ENCODE measurements at places on chromosomes 7 and 10. TPM values are rescaled to one million over a fixed set of nuclear protein-coding genes. Genes with fewer than 3 reads are reported as not detected.

The OR2A42 gene
- total RNA-seq, result not detected

DNA sequence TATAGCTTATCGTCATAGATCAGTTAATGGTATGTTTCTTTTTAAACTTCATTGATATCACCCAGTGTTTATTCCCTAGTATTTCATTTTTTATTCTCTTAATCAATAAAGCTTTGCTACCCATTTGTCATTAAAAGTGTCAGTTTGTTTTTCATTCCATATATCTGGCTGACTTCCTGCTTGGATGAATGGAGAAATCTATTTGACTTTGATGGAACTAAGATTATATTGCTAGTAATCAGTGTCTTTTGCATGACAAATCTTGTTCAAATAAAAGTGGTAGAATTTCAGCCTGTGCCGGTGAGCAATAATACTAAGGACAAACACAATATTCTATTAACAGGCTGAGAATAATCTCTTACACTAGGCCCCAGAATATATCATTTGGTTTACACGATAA is 203.3 kb downstream of the SEC23IP start:
- no peak for DNase-seq

GRCh38 chr10:15879058-15879457 is 18.8 kb upstream of the MINDY3 start:
- no peak for DNase-seq

DNA sequence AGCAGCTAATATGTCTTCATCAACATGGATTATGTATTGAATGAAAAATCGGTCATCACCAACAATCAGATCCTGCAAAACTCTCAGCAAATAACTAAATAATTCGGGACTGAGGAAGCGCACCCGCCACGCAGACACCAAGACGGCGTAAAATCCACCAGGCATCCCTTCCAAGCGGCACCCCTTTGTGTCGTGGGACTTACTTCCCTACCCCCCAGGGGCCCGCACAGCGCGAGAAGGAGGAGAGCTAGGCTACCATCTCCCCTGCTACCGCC is 721 bp downstream of the ARL3 start:
- no peak for DNase-seq

DNA sequence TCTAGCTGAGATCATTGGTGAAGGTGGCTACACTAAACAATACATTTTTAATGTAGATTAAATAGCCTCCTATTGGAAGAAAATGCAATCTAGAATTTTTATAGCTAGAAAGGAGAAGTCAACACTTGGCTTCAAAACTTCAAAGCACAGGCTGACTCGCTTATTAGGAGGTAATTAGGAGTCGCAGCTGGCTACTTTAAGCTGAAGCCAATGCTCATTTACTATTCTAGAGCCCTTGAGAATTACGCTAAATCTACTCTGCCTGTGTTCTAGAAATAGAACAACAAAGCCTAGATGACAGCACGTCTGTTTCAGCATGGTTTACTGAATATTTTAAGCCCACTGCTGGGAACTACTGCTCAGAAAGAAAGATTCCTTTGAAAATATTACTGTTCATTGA is 101.6 kb upstream of the EEPD1 start:
- DNase-seq, result no peak

- peak; percentile 85 for DNase-seq
Measured at GRCh38 chr10:100986952-100987684, at the start of the genes MRPL43 and TWNK. Gene MRPL43, minus strand, starts transcription at chr10:100987497. Its CDS starts 54 bp downstream, at chr10:100987443. Gene TWNK, plus strand, starts transcription at chr10:100987543. Its CDS starts 668 bp downstream, at chr10:100988211.

- DNase-seq, result peak; percentile 91
Measured at GRCh38 chr7:100965723-100966541, 3.4 kb upstream of the MUC12 start.

DNA sequence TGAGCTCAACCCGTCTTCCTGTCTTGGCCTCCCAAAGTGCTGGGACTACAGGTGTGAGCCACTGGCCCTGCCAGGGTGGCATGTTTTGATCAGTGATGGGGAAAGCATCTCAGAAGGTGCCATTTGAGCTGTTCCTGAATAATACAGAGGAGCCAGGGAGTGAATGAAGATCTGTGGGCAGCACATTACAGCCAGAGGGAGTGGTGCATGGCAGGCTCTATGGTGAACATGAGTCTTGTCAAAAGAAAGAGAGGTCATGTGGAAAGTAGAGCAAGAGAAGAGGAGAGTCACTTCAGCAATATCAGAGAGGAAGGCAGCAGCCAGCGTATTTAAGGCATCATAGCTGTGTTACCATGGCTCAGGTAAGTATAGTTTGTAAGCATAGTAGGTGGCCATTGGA is 275.7 kb upstream of the LRGUK start:
- no peak for DNase-seq

- DNase-seq, result no peak
Measured at GRCh38 chr7:42945821-42946626, 13.8 kb downstream of the MRPL32 start.

DNA sequence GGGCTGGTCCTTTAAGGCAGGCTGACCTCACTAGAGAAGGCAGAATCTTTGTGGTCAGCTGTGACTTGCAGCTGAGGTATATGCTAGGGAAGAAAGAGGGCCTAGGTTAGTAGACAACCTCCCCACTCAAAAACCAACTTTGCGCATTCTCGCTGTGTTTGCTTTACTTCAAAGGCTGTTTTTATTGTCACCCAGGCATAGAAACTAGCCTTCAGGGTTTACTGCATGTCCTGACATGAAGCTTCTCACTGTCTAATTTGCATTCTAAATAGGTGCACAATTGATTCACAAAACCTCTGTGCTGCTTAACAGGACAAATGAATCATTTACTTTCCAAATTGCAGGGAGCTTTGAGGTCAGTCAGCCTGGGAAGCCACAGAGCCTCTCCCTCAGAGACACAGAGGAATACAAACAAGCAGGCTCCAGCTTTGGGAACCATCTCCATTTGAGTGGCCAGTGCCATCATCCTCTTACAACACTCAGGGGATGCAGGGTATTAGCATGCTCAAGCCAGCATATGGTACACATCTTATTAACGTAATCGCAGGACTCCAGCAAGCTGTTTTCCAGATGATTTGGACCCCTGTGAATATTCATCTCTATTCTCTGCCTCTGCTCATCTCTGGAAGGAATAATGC is 596.4 kb upstream of the GHITM start:
- DNase-seq, result no peak

- no peak for DNase-seq
Measured at GRCh38 chr7:81721437-81721836, 48.4 kb downstream of the HGF start.

The SPDYE2B gene
- not detected for total RNA-seq

GRCh38 chr10:116385994-116386809 is 41.4 kb upstream of the PNLIPRP3 start:
- DNase-seq, result no peak

The PON1 gene
- 0.35 TPM for total RNA-seq

The GIMAP1 gene
- 1.2 TPM for total RNA-seq

DNA sequence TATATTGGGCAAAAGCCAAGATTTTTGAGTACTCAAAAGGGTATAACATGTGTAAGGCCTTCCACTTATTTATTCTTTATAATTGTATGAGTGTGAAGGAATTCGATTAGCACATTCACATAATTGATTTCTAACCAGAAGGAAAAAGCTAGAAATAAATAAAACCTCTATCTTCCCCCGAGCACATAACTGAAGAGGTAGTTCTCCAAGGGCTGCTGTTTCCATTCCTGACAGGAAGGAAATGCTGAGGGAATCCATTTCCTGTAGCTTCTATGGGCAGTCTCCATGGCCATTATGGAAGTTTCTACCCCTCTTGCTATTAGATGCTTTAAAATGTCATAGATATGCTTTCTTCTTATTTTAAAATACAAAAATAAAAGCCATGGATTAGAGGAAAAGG is 70.5 kb upstream of the ABCB5 start:
- DNase-seq, result no peak

- DNase-seq, result no peak
Measured at GRCh38 chr7:89002981-89003956, 207.7 kb upstream of the TEX47 start.

The KLF14 gene
- 0.31 TPM for total RNA-seq

DNA sequence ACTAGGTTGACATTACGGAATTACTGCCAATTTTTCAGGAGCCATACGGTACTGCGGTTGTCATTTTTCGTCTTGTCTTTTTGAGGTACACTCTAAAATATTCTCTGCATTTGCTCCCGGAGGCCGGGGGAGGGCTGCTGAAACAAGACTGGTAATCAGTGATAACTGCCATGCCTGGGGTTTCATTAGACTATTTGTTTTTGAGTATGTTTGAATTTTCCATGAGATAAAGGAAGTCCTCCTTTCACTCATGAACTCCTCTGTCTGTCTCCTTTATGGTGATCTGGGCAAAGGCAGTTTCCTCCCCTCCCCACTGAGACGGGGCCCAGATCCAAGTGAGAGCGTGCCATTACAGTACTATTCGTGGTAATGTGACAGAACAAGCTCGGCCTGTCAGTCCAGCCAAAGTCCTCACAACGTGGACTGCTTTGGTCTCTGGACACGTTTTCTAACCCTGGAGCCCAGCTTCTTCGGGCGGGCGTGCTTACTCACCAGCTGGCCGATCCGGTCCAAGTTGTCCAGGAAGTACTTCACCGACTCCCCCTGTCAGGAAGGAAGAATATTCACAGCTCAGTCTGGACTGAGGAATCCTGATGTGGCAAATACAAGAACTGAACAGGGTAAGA is 45.1 kb downstream of the AMZ1 start:
- no peak for DNase-seq

The CFAP69 gene
- 2.8 TPM for total RNA-seq

- DNase-seq, result no peak
Measured at GRCh38 chr10:112519133-112519761, 72.2 kb downstream of the VTI1A start.

DNA sequence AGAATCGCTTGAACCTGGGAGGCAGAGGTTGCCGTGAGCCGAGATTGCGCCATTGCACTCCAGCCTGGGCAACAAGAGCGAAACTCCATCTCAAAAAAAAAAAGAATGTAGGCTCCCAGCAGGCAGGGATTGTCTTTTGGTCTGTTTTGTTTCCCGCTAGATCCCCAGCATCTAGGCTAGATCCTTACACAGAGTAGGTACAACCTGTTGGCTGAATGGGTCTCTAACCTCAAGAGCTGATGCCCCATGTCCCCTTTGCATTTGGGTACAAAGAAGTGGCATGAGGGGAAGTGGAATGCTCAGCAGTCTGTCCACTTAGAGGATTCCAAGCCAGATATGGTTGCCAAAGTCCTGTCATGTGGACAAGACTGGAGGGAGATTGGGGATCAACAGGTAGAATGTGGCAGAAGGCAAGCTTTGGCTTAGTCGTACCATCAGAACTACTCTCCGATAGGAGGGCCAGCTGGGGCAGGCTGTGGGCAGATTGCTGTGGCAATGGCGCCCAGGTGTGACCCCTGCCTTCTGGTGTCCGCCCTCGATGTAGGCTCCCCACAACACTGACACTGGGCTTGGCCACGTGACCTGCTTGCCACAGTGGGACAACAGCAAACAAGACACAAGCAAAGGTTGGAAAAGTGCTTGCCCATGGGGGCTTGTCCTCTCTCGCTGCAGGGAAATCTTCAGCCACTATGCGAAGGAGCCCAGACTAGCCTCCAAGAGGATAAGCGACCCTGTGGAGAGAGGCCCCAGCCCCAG is 21.4 kb downstream of the LEP start:
- DNase-seq, result no peak

The UTF1 gene
- total RNA-seq, result not detected

DNA sequence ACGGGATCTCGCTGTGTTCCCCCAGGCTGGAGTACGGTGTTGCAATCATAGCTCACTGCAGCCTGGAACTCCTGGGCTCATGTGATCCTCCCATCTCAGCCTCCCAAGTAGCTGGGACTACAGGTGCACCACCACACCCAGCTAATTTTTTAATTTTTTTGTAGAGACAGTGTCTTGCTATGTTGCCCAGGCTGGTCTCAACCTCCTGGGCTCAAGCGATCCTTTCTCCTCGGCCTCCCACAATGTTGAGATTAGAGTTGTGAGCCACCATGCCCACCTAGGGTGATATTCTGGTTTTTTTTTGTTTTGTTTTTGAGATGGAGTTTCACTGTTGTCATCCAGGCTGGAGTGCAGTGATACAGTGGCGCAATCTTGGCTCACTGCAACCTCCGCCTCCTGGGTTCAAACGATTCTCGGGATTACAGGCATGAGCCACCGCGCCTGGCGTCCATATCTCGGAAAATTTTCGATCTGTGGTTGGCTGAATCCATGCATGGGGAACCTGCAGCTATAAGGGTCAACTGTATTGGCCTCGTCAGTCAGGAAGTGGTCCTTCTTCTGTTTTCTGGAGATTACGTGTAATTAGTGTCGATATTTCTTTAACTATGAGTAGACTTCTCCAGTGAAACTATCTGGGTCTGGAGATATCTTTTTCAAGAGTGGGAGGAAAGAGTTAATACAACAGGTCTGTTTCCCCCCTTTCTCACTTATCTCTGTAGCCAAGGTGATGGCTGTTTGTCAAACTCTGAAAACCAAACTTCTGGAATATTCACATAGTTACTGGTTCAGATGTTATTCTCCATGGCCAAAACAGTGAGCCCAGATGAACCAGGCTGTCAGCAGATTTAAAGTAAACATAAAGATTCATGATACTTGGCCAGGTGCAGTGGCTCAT is 21.0 kb upstream of the FIS1 start:
- no peak for DNase-seq

- no peak for DNase-seq
Measured at GRCh38 chr10:129057856-129058663, 409.0 kb upstream of the MGMT start.

DNA sequence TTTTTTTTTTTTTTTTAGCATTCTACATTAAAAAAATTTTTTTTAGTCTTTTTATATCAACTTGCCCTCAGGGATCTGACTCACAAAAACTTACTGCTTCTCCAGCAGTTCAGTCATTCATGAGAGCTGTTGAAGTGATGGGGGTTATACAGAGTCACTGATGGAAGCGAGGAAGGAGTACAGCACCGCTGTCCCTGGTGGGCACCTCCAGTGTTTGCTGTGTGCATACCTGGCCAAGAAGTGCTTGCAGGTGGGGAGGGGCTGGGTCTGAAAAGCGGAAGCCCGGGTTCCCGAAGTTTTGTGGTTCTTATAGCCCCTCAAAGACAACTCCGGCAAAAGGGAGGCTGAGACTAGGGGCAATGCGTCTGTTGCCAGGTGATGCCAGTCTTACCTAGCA is 46.2 kb downstream of the MINDY4 start:
- no peak for DNase-seq

GRCh38 chr7:3836855-3837254 is 535.8 kb downstream of the SDK1 start:
- DNase-seq, result no peak

DNA sequence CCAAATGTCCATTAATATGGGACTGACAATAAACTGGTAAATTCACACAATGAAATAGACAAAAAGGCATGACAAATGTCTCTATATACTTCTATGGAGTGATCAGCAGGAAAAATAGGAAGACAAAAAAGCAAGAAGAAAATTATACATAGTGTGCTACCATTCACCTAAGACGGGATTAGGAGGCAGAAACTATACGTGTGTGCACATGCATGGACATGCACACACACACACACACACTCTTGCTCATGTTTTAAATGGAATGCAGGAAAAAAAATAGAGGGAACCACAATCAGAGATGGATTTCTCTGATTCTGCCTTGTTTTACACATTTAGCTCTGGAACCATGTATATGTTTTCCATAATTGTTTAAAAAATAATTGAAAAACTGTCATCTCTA is 119.0 kb downstream of the ZFAND4 start:
- DNase-seq, result no peak

The FAM25G gene
- not detected for total RNA-seq

- no peak for DNase-seq
Measured at GRCh38 chr10:133366751-133367150, 6.4 kb downstream of the ECHS1 start.

- DNase-seq, result no peak
Measured at GRCh38 chr10:73232887-73233286, 14.2 kb downstream of the DNAJC9 start.

- no peak for DNase-seq
Measured at GRCh38 chr7:47188653-47189315, 393.1 kb downstream of the TNS3 start.
